Neuronal stem cell (in vitro differentiated cells): ENCODE measurements at places on chromosomes 1 and 21.

DNA sequence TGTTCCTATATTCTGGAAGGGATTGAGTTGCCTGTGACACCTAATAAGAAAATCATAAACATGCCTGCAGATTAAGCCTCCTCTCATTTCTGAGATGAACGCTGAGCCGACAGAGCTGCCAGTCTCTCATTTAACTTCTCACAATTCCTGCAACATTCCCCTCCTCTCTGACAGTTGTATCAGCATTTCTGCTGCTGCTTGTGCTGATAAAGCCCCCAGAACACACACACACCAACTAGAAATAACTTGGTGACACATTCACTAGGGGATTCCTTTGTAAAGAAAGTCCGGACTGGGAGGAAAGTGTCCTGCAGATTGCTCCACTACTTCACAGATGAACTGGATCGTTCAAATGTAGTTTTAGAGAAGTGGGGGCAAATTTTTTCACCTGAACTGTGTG lies 437.3 kb downstream of the PLA2G4A start:
- peaks cover 3% of the 10 kb centered on the region for H3K4me1 ChIP-seq
- H3K4me3 ChIP-seq: no peak overlapping the region
- H3K27me3 ChIP-seq: no peaks in the 10 kb centered on the region
- no peaks in the 10 kb centered on the region for H3K36me3 ChIP-seq

DNA sequence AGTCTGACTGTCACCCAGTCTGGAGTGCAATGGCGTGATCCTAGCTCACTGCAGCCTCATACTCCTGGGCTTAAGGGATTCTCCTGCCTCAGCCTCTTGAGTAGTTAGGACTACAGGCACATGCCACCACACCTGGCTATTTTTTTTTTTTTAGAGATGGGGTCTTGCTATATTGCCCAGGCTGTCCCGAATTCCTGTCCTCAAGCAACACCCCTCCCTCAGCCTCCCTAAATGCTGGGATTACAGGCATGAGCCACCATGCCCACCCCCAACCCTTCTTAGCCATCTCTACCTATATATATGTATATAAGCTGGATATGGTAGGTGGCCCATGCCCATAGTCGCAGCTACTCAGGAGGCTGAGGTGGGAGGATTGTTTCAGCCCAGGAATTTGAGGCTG lies 13.4 kb upstream of the SLC25A44 start:
- H3K4me3 ChIP-seq: no peak overlapping the region
- H3K27ac ChIP-seq: no peak overlapping the region
- H3K4me1 ChIP-seq: peaks cover 11% of the 10 kb centered on the region

GRCh38 chr1:61227857-61228550 lies 145.6 kb downstream of the NFIA start:
- H3K36me3 ChIP-seq: no peaks in the 10 kb centered on the region
- no peaks in the 10 kb centered on the region for H3K27me3 ChIP-seq
- no peak overlapping the region for H3K27ac ChIP-seq
- H3K4me1 ChIP-seq: no peaks in the 10 kb centered on the region
- H3K4me3 ChIP-seq: no peak overlapping the region
- no peak for DNase-seq

GRCh38 chr1:54996869-54997710 lies 1.6 kb upstream of the BSND start:
- peaks cover 12% of the 10 kb centered on the region for H3K4me1 ChIP-seq
- H3K36me3 ChIP-seq: no peaks in the 10 kb centered on the region
- no peak overlapping the region for H3K27ac ChIP-seq
- no peak for DNase-seq
- peaks cover 72% of the 10 kb centered on the region for H3K27me3 ChIP-seq

DNA sequence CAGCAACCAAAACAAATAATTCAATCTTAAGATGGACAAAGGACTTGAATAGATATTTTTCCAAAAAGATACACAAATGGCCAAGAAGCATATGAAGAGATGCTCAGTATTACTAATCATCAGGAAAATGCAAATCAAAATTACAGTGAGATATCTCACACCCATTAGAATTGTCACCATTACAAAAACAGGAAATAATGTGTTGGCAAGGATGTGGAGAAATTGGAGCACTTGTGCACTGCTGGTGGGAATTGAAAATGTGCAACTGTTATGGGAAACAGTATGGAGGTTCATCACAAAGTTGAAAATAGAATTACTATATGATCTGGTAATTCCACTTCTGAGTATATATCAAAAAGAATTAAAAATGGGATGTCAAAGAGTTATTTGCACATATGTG lies 83.2 kb downstream of the SH3GLB1 start:
- H3K4me3 ChIP-seq: no peak overlapping the region
- no peak for DNase-seq

DNA sequence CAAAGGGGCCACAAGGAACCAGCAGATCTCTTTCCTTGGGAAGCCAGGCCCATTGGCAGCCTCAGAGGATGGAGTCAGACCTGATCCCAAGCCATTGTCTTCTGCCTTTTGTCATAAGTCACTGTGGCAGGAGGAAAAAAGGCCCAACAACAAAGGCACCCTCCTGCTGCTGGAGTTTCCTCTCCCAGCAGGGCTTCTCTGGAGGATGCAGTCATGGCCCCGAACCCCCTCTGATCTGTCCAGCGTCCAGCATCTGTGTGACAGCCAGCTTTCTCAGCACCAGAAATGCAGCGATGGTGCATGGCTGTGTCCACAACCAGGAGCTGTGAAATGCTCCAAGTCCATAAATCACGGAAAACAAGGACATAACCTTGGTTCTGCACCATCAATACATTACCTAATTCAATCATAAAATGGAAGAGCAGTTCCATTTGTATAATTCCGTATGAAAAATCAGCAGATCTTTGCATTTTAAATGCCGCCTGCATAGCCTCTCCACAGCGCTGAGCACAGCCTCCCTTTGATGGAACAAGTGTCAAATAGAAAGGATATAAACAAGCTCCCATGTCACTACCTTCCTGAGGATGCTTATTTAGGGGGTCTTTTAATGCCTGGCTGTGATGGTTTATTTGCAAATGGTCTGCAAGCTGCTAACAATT lies 30.6 kb downstream of the AJAP1 start:
- H3K4me1 ChIP-seq: peaks cover 17% of the 10 kb centered on the region
- no peak for DNase-seq
- no peaks in the 10 kb centered on the region for H3K36me3 ChIP-seq
- no peak overlapping the region for H3K4me3 ChIP-seq
- no peak overlapping the region for H3K27ac ChIP-seq
- no peaks in the 10 kb centered on the region for H3K27me3 ChIP-seq

DNA sequence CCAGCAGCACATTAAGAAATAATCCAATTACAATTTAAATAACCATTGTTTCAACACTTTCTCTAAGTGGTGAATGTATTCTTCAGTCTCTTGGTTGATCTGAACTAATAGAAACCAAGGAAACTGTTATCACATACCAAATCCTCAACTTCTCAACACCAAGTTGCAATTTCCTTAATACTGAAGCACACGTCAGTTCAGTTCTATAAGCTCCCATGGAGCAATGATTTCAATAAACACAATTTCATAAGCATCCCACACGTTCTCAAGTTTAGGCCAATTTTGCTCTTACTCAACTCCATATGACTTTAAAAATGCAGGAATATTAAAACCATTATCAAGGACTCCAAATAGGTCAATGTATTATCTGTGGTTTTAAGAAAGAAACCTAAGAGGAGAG lies 5.8 kb upstream of the ERG start:
- no peaks in the 10 kb centered on the region for H3K27me3 ChIP-seq
- DNase-seq: no peak
- H3K36me3 ChIP-seq: no peaks in the 10 kb centered on the region
- H3K4me3 ChIP-seq: no peak overlapping the region
